Activated CD4-positive, alpha-beta T cell treated with anti-CD3 and anti-CD28 coated beads, Interleukin-2, amount 10 ng/mL, durations not matched to agents 24 days and 14 days (primary cell): ENCODE measurements at places on chromosomes 7 and 10. TPM values are rescaled to one million over a fixed set of nuclear protein-coding genes. Genes with fewer than 3 reads are reported as not detected.

The CLDN12 gene
- 3.3 and 4.2 TPM in 2 replicates for total RNA-seq

The NUTM2E gene
- total RNA-seq = 0.19 TPM in 1 of 2 replicates, not detected in the other

- DNase-seq = no peak
- H3K4me3 ChIP-seq = no peak overlapping the region
- peaks cover 35% of the 10 kb centered on the region for H3K27me3 ChIP-seq
- peaks cover 12% of the 10 kb centered on the region for H3K4me1 ChIP-seq
These were observed 272.7 kb downstream of the RPS24 start for GRCh38 chr10:78306358-78306757.

The MMD2 gene
- total RNA-seq = not detected in 2 replicates

The OR2A5 gene
- not detected in 2 replicates for total RNA-seq

DNA sequence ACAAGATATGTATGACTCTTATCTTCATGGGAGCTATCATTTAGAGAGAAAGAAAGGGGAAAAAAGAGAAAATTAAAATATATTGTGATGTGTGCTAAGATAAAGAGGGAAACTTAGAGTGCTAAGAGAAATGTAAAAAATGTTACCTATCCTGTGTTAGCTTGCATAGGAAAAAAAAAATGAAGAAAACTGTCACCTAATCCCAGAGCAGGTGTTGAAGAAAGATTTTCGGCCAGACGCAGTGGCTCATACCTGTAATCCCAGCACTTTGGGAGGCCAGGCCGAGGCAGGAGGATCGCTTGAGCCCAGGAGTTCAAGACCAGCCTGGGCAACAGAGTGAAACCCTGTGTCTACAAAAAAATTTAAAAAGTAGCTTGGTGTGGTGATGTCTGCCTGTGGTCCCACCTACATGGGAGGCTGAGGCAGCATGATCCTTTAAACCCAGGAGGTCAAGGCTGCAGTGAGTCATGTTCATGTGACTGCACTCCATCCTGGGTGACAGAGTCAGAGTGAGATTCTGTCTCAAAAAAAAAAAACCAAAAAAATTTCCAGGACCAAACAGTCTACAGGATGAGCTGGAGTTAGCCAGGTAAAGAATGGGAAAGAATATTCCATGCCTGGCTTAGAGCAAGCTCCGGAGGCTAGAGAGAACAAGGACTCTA, 2.4 kb upstream of the MKLN1 start:
- DNase-seq = no peak
- H3K4me3 ChIP-seq = peak overlapping the region; percentile 48
- H3K36me3 ChIP-seq = peaks cover 8% of the 10 kb centered on the region
- H3K27ac ChIP-seq = peak overlapping the region; percentile 64
- H3K27me3 ChIP-seq = peaks cover 3% of the 10 kb centered on the region

DNA sequence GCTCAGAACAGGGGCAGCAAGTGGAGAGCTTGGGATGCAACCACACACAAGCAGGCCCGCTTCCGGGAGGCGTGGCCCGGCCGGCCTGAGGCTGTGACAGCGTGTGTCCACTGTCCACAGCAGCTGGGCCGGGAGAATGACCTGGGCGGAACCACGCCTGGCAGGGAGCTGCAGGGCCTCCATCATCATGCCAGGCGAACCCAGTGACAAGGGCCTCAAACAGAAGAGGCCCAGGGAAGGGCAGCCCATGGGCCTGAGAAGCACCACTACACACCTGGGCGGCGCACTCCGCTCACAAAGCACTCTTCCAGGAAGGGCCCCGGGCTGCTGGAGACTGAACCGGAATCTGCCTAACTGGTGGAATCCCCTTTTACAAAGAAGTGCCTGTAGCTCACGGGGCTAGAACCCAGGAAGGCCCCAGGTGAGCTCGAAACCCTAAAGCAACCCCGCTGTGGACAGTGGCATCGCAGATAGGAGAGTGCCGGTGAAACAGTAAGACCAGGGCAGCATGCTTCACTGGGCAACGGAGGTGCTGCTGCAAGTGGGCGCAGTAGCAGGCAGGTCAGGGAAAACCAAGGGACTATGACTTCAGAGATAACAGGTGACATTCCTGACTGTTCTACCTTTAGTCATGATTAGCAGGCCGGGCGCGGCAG, 66.0 kb downstream of the MAD1L1 start:
- H3K27me3 ChIP-seq = no peaks in the 10 kb centered on the region
- H3K4me1 ChIP-seq = peaks cover 1% of the 10 kb centered on the region
- H3K36me3 ChIP-seq = peaks cover 6% of the 10 kb centered on the region
- no peak overlapping the region for H3K27ac ChIP-seq

GRCh38 chr7:28551331-28551730, 139.0 kb downstream of the CREB5 start:
- H3K36me3 ChIP-seq = no peaks in the 10 kb centered on the region
- H3K4me3 ChIP-seq = no peak overlapping the region
- no peak for DNase-seq
- H3K4me1 ChIP-seq = no peaks in the 10 kb centered on the region

- no peak overlapping the region for H3K27ac ChIP-seq
- H3K4me3 ChIP-seq = no peak overlapping the region
- no peaks in the 10 kb centered on the region for H3K27me3 ChIP-seq
- no peaks in the 10 kb centered on the region for H3K4me1 ChIP-seq
- H3K36me3 ChIP-seq = no peaks in the 10 kb centered on the region
These were observed 521.1 kb upstream of the POT1 start for GRCh38 chr7:125450749-125451148.

GRCh38 chr10:18822156-18822555, 162.9 kb downstream of the ARL5B start:
- no peaks in the 10 kb centered on the region for H3K4me1 ChIP-seq
- peak; percentile 56 for DNase-seq
- H3K27me3 ChIP-seq = no peaks in the 10 kb centered on the region
- H3K36me3 ChIP-seq = no peaks in the 10 kb centered on the region
- no peak overlapping the region for H3K4me3 ChIP-seq

DNA sequence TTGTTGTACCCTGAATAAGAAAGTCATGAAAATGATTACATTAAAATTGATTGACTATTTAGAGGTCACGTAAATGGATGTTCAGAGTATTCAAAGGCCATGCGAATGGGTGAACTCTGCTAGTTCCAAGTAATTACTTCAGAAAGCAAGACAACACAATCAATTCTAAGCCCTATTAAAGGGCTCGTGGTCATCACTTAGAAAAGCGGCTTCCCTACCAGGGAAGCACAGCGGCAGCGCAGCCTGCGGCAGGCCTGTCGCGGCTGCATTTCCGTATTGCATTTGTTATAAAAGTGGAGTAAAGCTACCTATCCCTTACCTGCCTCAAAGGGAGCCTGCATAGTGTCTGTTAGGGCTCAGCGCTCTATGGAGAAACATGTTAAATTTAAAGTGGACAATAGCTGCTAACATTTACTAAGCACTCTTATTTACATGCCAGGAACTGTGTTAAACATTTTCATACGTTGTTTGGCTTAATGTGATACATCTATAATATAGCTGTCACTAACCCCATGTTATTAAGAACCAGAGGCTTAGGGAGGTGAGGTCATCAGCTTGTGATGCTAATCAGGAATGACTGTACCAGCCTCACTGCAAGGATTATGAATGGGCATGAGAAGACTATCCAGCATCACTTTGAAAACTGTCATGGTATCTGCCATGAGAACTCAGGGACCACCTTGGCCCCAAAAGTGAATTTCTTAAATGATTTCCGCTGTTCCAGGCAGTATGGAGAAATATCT, 187.5 kb downstream of the CELF2 start:
- no peak overlapping the region for H3K4me3 ChIP-seq
- peaks cover 81% of the 10 kb centered on the region for H3K4me1 ChIP-seq
- H3K27ac ChIP-seq = peak overlapping the region; percentile 87
- no peaks in the 10 kb centered on the region for H3K27me3 ChIP-seq

DNA sequence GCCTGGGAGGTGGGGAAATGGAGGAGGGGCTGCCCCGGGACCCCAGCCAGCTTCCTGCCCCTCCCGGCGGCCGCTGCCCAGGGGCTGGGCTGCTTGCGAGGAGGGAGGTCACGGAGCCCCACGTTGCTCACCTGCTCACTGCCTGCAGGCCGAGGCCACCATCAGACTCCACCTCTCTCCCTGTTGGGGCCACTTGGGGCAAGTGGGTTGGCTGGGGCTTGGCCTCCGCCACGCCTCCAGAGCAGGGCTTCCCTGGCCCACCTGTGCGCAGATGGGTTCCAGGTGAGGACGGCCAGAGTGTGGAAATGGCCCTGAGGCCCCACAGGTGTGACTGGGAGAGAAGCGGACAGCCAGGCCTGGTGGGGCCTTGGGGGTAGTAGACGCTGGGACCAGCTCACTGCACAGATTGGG, 82.8 kb upstream of the DIP2C start:
- no peaks in the 10 kb centered on the region for H3K4me1 ChIP-seq
- H3K36me3 ChIP-seq = no peaks in the 10 kb centered on the region
- DNase-seq = peak; percentile 39
- H3K4me3 ChIP-seq = no peak overlapping the region
- no peak overlapping the region for H3K27ac ChIP-seq

The PDIA4 gene
- 137 and 138 TPM in 2 replicates for total RNA-seq

The DNAJC12 gene
- 23.8 and 24.2 TPM in 2 replicates for total RNA-seq

- no peak overlapping the region for H3K4me3 ChIP-seq
- no peak for DNase-seq
- H3K27ac ChIP-seq = no peak overlapping the region
- H3K36me3 ChIP-seq = peaks cover 50% of the 10 kb centered on the region
These were observed 35.8 kb downstream of the NRBF2 start for GRCh38 chr10:63168821-63169462.

The NPY4R2 gene
- total RNA-seq = not detected in 2 replicates

The ELFN1 gene
- not detected in 2 replicates for total RNA-seq

DNA sequence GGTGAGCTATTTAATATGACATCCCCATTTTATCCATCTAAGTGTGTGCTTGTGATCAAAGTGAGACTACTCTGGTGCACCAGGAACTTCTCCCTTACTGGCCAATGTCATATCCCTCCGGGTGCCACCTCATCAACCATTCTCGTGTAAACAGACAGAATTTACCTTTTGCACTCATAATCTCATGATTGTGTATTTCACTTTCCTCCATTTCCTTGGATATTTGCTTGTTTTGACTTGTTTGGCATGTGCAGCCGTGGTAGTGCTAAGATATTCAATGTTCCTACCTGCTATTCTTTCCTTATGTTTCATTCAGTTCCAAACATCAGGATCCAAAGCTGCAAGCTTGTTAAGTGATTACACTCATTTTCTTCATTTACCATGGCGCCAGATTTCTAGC, 280.5 kb upstream of the SP8 start:
- no peaks in the 10 kb centered on the region for H3K36me3 ChIP-seq
- H3K4me3 ChIP-seq = no peak overlapping the region
- no peaks in the 10 kb centered on the region for H3K4me1 ChIP-seq
- H3K27me3 ChIP-seq = peaks cover 3% of the 10 kb centered on the region
- no peak overlapping the region for H3K27ac ChIP-seq

DNA sequence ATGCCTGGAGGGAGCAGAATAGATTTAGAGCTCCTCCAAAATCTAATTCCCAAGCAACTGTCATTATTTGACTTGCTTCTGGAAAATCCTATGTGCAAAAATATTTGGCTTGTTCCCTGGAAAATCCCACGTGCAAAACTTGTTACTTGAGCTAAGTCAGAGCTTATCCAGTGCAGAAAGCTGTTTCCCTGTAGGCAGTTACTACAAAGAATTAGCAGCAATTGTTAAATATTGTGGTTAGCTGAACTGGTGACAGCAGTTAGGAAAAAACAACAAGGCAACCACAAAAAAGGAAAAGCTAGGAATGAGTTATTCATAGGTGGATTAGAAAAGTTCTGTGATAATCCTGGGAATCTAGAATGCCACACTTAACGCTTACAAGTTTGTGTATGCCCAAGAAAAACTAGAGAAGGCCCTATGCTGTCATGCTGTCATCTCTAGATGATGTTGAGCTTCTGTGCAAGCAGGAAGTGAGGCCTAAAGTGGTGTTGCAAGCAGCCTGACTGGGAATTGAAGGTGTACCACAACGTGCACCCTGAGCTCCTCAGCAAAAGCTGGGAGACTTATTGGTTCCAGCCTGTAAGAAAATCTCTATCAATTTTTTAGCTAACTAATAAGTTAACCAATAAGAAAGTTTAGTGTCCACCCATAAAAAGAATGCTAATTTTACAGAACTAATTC, 738.6 kb upstream of the LRRTM3 start:
- H3K4me3 ChIP-seq = no peak overlapping the region
- H3K4me1 ChIP-seq = no peaks in the 10 kb centered on the region
- no peak for DNase-seq
- no peak overlapping the region for H3K27ac ChIP-seq

- no peaks in the 10 kb centered on the region for H3K27me3 ChIP-seq
- DNase-seq = peak; percentile 15
- H3K4me1 ChIP-seq = no peaks in the 10 kb centered on the region
- H3K27ac ChIP-seq = no peak overlapping the region
- no peaks in the 10 kb centered on the region for H3K36me3 ChIP-seq
These were observed 21.4 kb downstream of the OR6V1 start for GRCh38 chr7:143073556-143073955.

GRCh38 chr10:45599646-45600045, 72.9 kb downstream of the ZFAND4 start:
- peaks cover 12% of the 10 kb centered on the region for H3K27me3 ChIP-seq
- H3K36me3 ChIP-seq = no peaks in the 10 kb centered on the region
- peaks cover 6% of the 10 kb centered on the region for H3K4me1 ChIP-seq

DNA sequence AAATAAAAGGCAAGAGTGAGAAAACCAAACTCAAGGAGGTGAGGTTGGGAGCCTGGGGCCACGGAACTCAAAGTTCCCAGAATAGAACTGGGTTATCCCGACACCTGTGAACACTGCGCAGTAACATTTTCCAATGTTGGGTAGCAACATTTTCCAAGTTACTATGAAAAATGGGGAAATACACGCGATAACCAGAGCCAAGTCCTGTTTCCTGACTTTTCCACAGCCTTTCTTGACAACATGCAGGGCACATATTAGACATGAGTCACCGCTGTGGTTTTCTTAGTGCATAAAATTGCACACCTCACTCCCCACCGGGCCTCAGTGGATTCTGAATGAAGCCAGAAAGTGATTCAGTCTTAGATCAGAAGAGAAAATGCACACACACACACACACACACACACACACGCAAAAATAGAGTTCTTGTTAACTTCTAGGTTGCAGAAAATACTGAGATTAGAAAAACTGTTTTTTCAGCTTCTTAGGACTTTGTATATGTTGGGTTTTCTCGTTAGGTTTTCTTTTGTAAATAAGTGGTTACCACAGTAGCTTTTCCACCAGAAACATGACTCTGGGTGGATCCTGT, 70.0 kb downstream of the CAMK1D start:
- H3K27me3 ChIP-seq = peaks cover 2% of the 10 kb centered on the region
- H3K27ac ChIP-seq = peak overlapping the region; percentile 58
- no peak overlapping the region for H3K4me3 ChIP-seq

The SDK1 gene
- total RNA-seq = 0.14 and 0.16 TPM in 2 replicates

The SAP25 gene
- 9.2 and 11.3 TPM in 2 replicates for total RNA-seq

GRCh38 chr7:73451780-73452398, 18.3 kb downstream of the FZD9 start:
- H3K36me3 ChIP-seq = peaks cover 64% of the 10 kb centered on the region
- DNase-seq = peak; percentile 77
- peaks cover 12% of the 10 kb centered on the region for H3K4me1 ChIP-seq
- H3K4me3 ChIP-seq = no peak overlapping the region
- H3K27me3 ChIP-seq = no peaks in the 10 kb centered on the region

DNA sequence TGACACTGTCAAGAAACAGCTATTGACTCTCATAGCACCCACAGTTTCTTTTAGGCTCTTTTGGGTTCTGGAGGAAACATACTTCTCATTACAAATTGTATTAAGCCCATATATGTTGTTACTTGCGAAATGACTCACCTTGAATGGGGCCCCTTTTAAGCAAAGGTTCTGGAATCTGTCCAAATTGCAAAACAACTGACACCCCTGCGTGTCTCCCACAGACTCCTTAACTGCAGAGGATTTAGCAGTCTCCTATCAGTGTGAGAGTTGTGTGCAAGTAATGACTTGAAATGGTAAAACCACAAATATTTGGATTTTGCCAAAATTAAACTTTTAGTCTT, 192.3 kb downstream of the DNAJC1 start:
- H3K27me3 ChIP-seq = no peaks in the 10 kb centered on the region
- no peak overlapping the region for H3K27ac ChIP-seq
- peaks cover 3% of the 10 kb centered on the region for H3K36me3 ChIP-seq
- no peak overlapping the region for H3K4me3 ChIP-seq
- peaks cover 2% of the 10 kb centered on the region for H3K4me1 ChIP-seq

The ELAPOR2 gene
- 1.9 and 2.1 TPM in 2 replicates for total RNA-seq
